ENCODE measurements at places on chromosomes 11 and 22.

DNA sequence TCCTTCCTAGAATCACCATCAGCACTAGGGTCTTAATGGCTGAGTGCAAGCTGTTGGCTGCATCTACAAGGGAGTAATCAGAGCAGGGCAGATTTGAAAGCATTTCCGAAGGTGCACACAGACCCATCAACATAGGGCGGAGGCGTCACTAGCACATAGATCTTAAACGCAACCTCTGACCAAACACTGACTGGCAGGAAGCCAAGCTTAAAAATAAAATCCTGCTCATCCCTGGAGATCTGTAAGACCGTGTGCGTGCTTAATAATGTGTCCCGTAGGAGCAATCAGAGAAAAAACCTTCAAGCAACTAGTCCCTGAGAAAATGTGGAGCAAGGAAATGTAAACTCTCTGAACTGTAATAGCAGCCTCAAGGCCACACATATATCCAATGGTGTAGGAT lies 470.5 kb downstream of the ETS1 start:
- DNase-seq = no peak

DNA sequence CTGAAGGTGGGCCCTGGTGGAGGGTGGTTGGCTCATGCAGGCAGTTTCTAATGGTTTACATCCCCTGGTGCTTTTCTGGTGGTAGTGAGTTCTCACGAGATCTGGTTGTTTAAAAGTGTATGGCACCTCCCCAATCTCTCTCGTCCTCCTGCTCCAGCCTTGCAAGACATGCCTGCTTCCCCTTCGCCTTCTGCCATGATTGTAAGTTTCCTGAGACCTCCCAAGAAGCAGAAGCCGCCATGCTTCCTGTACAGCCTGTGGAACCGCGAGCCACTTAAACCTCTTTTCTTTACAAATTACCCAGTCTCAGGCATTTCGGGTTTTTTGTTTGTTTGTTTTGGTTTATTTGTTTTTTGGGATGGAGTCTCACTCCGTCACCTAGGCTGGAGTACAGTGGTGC lies 173.2 kb downstream of the MN1 start:
- no peak for DNase-seq

DNA sequence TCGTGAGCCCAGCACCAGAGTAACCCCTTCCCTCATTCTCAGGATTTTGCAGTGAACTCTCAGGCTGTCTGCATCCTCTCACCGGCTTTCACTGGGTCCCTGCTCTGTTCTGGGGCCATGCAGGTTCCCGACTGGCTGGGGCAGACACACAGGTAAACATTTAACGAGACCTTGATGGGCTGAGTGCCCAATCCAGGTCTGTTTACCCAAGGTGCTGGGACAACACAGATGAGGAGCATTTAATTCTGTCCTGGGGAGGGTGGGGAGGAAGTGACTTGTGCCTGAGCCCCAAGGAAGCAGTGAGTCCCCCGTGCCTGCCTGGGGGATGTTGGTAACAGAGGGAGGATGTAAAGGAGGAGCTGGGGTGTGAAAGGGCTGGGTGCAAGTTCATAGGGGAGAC lies 4.4 kb downstream of the BIK start:
- DNase-seq = no peak

- no peak for DNase-seq
These were observed 13.6 kb upstream of the MUC2 start for GRCh38 chr11:1060852-1061616.

DNA sequence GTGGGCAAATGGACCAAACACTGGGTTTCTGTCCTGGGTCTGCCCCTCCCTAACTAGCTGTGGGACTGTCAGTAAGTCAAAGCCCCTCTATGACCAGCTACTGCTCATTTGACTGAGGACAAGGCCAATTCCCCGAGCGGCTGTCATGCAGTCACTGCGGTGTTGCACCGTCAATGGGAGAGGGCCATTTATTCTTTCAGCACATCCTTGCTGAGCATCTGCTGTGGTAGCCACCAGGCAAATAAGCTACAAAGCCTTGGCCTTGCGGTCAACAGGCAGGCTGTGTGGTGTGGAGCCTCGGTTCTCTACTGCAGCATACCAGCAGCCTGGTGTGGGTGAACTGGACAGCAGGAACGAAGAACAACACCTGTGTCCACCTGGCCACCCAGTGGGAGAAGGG lies 25.8 kb upstream of the SERPIND1 start:
- DNase-seq = no peak

DNA sequence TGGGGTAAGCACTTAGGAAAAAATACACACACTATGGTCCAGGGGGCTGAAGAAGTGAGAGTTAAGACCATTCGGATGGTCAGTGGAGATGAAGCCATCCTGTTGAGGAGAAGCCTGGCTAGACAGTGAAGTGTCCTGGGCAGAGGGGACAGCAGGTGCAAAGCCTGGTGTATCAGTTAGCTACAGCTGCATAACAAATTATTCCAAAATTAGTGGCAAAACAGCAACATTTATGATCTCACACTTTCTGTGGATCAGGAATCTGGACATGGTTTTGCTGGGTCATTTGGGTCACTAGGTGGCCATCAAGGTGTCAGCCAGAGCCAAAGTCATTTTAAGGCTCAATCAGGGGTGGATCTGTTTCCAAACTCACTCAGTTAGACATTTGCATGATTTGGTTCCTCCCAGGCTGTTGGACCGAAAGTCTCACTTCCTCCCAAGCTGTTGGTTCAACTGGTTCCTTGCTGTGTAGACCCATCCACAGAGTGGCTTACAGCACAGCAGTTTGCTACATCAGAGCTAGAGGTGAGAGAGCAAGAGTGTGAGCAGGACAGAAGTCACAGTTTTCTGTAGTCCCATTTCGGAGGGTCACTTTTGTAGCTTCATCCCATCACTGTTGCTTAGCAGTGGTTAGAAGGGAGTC lies 80.1 kb upstream of the ALX4 start:
- DNase-seq = no peak

DNA sequence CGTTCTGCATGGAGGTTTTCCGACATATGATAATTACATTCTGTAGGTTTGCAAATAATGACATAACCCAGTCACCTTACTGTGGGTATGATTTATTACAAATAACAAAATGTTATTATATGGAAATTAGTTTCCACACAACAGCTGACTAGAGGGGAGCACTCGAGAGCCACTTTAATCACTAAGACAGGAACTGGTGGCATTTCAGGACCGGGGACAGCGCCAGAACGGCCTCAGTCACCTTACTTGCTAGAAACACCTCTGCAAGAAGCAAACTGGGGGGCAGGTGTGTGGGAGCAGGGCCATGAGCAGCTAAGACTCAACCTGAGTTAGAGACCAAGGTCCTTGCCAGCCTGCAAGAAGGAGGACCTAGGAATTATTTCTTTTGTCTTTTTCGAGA lies 199.9 kb downstream of the DSCAML1 start:
- no peak for DNase-seq

DNA sequence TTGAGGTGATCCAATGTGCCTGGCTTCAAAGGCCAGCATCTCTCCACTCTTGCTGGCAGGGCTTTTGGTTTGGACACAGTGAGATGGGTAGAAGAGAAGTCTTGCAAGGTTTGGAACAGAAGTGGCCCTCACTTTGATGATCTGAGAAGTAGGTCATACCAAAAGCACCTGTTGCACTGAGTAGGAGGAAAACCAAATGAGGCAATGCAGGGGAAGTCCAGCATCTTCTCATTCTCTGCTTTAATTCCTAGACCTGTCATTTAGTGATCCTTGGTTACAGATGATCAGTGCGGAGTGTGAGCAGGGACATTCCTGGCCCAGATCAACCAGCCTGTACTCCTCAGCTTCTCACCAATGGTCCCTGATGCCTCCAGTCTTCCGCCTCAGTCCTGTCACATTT lies 990.5 kb downstream of the OPCML start:
- no peak for DNase-seq

- DNase-seq = no peak
These were observed 7.0 kb upstream of the YWHAH start for GRCh38 chr22:31937341-31937740.

DNA sequence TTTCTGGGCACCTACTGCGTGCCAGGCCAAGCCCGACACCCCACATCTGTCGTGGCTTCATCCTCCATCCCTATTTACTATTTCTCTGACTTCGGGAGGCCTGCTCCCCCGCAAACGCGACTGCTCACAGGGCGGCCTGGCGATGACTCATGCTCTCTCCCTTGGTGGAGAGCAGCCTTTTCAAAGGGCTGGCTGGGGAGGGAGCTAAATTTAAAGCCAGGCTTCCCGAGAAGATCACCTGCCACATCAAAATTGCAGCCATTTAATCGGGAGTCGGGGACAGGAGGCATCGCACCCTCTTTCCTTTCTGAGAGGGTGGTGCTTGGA lies 24.9 kb upstream of the SHISAL1 start:
- no peak for DNase-seq

- no peak for DNase-seq
These were observed 21.4 kb upstream of the CADM1 start for GRCh38 chr11:115525531-115526006.

GRCh38 chr11:36566407-36567053 lies 1.3 kb upstream of the RAG1 start:
- no peak for DNase-seq

DNA sequence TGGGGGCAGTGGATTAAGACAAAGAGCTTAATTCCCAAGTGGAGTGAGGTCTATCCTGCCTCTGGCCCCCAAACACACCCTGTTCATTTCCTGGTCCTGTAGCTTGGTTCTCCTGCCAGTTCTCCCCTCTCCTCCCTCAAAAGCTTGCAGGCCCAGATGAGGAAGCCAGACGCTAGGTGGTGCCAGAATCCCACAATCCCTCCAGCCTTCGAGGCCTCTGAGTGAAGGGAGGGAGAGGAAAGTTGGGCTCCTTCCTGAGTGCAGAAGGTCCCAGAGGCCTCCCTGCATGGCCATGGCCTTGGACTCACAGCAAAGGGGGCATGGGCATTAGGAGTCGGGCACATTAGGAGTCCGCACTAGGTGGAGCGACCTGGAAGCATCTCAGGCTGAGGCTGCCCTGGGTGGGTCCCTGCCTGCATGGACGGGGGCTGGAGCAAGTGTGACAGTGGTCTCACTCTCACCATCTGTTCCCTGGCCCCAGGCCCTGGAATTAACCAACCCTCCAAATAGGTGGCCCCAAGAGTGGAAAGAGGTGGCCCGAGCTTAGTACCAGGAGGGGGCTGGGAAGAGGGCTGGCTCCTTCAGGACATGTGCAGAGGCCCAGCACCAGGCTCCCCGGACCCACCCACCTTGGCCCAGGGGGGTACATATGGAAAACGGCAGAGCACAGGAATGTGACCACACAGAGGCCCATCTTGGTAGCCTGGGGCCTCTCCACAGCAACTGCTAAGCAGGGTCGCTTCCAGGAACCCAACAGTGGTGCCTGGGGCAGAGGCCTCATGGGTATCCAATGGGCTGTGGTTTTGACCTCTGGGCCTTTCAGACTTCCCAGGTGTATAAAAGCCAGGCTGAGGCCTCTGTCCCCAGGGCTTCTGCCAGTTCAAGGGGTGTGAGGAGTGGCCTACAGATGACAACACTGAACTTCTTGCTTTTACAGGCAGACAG lies 5.2 kb downstream of the FXYD2 start:
- no peak for DNase-seq

DNA sequence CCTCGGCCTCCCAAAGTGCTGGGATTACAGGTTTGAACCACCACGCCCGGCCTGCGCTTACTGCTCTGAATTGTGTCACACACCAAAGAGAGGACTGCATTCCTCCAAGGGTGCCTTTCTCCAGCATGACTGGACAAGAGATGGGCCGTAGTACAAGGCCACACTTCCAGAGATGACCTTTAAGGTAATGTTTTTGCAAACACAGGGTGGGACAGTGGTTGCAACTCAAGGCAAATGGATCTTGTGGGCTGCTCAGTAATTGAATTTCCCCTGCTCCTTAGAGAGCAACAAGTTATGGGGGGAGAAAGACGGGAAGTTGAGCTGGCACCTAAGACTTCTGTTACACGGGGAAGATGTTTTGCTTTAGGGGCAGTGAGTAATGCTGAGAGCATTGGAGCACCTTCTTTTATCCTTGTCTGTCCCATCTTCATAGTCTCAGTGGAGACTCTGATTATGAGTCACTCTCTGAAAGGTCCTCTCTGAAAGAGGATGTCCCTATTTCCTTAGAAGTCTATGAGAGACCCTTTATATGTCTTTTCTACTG lies 66.3 kb downstream of the C11orf91 start:
- no peak for DNase-seq

DNA sequence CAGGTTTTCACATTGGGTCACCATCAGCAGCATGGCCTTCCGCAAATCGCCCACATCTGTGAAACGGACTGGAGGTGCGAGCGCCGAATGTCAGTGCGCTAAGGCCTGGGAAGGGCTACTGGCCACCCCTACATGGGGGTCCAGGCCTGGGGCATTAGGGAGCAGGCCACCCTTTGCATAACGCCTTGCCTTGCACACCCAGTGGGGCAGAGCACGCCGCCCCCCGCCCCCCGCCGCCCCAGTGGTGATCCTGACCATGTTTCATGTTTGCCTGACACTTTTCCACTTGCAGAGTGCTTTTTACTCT lies 2.6 kb downstream of the GRK2 start:
- DNase-seq = no peak

DNA sequence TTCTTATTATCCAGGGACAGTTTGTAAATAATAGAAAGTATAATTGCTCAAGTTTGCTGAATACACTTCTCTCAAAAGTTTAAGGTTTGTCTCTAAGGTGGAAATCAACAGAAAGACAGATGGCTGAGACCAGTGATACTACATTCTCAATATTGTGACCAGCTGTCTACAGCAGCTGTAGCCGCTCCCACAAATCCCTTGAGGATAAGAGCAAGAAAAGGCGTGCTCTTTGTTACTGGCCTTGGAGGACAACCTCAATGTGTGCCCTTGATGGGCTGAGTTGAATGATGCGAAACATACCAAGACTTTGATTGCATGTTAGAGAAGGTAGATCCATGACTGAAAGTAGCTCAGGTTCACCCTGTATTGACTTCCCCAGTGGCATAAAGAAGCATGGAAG lies 6.1 kb downstream of the OR6M1 start:
- no peak for DNase-seq

GRCh38 chr11:35380603-35381002 lies 38.8 kb downstream of the SLC1A2 start:
- DNase-seq = no peak

- DNase-seq = no peak
These were observed 45.0 kb downstream of the FBLN1 start for GRCh38 chr22:45547731-45548130.

GRCh38 chr11:37298173-37298572 lies 700.1 kb upstream of the RAG2 start:
- no peak for DNase-seq

DNA sequence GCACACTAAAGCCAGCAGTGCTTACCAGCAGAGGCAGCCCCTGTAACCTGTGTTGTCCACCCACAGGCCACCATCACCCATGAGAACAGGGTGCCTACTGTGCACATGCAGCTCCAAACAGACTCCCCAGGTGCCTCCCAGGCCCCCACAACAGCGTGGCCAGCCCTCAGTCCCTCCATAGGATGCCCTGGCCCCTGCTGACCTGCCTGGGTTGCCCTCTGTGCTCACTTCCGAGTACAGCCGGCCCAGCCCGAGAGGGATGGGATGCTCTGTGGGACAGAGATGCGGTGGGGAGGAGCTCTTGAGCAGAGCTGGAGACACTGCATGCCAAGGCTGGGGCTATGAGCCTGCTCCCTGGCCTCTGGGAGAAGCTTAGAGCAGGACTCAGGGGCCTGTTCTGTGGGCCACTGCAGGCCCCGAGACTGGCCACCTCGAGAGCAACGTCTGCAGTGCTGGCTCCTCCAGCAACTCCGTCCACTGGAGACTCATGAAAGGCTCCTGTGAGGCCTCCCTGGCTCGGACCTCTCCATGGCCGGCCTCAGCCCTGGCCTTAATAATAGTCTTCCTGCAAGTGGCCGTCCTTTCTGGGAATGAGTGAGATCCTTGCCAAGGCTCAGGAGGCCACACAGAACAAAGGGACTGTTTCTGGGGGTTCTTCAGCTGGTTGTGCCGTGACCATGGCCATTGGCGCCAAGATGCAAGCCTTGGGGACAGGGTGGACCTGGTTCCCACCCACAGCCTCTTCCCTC lies 27.0 kb downstream of the FADS2 start:
- no peak for DNase-seq
